OCI-LY7 (cell line): ENCODE measurements at places on chromosomes 13 and 19. TPM values are rescaled to one million over a fixed set of nuclear protein-coding genes. Genes with fewer than 3 reads are reported as not detected.

Gene PALM3
- total RNA-seq: not detected in 2 replicates

Gene CATSPERD
- total RNA-seq: 0.26 TPM in 1 of 2 replicates, not detected in the other

Gene PDE4C
- 0.77 and 1.4 TPM in 2 replicates for total RNA-seq

Gene NAPSA
- 15.7 and 30.1 TPM in 2 replicates for total RNA-seq

Gene ZNF835
- not detected in 2 replicates for total RNA-seq

Gene TLE6
- 21.5 and 23.0 TPM in 2 replicates for total RNA-seq

Gene VMAC
- 6.0 and 7.9 TPM in 2 replicates for total RNA-seq

Gene CDX2
- total RNA-seq: not detected in 2 replicates

Gene PEAK3
- 0.18 TPM in 1 of 2 replicates, not detected in the other for total RNA-seq

Gene TEX26
- total RNA-seq: not detected in 2 replicates

Gene PPAN
- 88.3 and 116 TPM in 2 replicates for total RNA-seq

Gene ZNF382
- 2.1 and 3.2 TPM in 2 replicates for total RNA-seq

Gene OVOL3
- total RNA-seq: not detected in 2 replicates

Gene REEP6
- total RNA-seq: 3.1 and 3.6 TPM in 2 replicates

Gene KLHL1
- total RNA-seq: not detected in 2 replicates

Gene SCEL
- total RNA-seq: not detected in 2 replicates

Gene ZNF829
- total RNA-seq: not detected in 2 replicates

DNA sequence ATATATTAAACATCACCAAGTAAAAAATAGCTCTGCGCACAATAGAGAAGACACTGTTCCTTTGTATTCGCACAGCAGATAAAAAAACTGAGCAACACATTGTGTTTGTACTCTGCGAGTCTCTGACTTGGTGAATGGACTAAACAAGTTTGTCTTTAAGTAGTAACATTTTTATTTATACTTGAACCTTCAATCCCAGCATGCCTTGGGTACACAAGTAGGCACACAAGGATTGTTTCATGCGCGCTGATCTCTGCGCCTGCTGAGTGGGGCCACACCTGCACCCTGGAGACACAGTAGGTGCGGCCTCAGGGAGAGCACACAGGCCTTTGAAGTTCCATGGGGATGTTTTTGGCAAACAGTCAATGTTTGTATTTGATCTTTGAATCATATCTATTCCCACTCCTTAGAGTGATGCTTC is 318.9 kb downstream of the MYO16 start:
- no peak for DNase-seq

- no peak for DNase-seq
Measured at GRCh38 chr19:55099557-55100506, 17.6 kb downstream of the PPP1R12C start.

DNA sequence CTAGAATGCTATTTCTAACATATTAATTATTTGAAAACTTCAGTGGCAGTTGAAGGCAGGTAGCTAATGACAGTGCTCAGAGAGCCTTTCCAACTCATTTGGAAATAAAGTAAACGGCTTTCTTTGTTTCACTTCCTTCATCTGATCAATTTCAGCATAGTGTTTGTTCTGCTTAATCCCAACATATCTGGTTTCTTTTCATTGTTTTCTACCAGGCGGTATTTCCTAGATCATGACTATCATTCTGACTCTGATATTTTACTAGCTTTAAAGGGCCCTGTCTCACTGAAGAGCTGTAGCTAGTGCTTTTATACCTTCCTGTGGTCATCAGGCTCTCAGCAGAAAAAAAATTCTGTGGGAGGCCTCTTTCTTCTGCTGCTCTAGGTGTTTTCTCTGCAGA is 178.6 kb downstream of the RBM26 start:
- no peak for DNase-seq

DNA sequence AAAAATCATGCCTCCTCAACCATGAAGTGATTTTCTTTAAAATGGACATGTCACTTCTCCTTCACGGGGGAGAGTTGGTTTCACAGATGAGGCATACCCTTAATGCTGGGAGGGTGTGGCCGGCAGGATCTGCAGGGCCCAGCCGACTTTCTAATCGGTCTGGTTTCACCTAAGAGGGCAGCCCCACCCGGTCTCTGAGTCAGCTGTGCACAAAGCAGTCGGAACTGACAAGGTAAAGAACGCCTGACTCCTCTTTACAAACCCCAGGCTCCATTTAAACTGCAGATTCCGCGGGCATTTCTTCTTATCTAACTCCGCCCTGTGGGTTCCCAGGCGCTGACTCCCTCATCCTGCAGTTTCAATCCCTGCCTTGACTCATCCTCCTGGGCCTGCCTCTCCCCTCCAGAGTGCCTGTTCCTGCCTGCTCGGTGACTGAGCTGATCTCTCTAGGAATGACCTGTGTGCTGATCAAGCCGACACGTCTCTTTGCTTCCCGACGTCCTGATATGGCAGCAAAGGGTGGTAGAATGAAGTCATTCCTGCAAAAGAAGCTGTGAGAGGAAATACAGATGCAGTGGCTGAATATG is 63.4 kb downstream of the EFNB2 start:
- no peak for DNase-seq

DNA sequence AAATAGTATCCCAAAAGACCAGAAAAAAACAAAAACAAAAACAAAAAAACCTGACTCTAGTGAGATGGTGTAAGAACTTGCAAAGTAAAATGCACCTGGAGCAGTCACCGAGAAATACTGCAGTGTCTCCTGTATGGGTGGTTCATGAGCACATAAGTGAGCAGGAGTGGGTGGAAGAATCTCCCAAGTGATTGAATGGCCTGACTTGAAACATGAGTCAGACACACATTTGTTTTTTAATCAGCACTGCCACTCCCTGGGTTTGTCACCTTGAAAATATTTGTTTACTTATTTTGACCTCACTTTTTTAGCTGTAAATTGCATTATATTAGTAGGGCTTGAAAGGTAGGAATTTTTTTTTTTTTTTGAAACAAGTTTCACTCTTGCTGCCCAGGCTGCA is 2.0 kb downstream of the ZNF431 start:
- DNase-seq: no peak

GRCh38 chr13:110853235-110853721 is 61.6 kb downstream of the ANKRD10 start:
- DNase-seq: no peak

GRCh38 chr19:38650911-38651584 is 3.6 kb downstream of the ACTN4 start:
- DNase-seq: no peak

GRCh38 chr19:3608750-3609322 is 2.2 kb upstream of the TBXA2R start:
- DNase-seq: no peak

DNA sequence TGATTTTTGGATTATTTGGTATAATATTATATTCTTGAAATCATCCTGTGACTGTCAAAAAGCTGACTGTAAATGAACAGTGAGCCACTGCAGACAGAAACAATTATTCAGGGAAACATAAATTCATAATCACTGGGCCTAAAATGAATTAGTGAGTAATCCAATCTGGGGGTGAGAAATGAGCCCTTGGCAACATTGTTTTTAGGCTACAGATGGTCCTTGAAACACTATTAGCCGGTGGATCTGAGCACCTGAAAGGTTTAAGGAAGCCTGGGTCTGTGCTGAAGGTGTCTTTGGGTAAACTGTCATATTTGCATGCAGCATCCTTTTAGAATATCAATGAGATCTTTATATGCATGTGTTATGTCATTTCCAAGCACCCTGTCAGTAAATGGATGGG is 290.7 kb downstream of the ATP8A2 start:
- no peak for DNase-seq

- no peak for DNase-seq
Measured at GRCh38 chr13:34857558-34858325, 84.3 kb upstream of the NBEA start.

- no peak for DNase-seq
Measured at GRCh38 chr13:98471934-98472333, 105.0 kb downstream of the STK24 start.

GRCh38 chr13:48804821-48805601 is 151.3 kb downstream of the CYSLTR2 start:
- DNase-seq: no peak

DNA sequence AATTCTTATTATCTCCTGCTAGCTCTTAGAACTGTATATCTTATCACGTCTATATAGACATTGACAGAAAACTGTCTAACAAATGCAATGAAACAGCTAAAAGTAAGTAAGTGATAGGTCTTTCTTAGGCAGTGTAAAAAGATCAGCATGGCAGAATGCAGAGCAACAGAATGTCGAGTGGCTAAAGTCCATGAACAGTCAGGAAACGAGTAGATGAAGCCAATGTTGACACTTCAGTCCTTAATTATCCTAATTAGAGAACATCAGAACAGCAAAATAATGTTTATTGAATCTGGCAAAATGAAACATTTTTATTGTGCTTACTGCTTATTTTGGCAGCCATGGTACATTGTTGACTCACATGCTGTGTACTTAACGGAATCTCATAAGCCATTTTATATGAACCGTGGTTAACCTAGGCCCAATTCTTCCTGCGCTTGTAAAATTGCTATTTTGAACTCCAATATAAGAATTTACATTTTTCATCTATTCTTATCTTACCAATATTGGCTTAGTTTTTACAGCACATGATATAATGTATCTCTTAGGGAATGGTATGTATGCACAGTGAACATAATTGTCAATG is 748.1 kb downstream of the DACH1 start:
- no peak for DNase-seq

- DNase-seq: no peak
Measured at GRCh38 chr13:60754211-60755090, 357.4 kb downstream of the TDRD3 start.

DNA sequence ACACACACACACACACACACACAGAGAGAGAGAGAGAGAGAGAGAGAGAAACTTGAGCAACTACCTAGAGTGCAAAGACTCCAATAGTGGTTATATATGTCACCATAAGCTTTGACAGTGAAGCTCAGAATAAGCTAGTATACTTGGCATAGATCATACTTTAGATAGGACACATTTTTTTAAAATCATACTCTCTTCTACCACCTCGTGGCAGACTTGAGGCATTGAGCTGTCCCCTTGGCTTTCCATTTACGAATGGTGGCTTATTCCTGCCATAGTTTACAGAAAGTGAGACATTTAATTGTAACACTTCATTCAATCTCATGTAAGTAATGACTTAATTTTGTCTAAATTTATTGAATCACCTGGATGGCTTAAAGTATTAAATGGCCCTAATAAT is 108.2 kb downstream of the EDNRB start:
- DNase-seq: peak; percentile 28

GRCh38 chr13:73171271-73171682 is 112.5 kb downstream of the KLF5 start:
- DNase-seq: no peak

DNA sequence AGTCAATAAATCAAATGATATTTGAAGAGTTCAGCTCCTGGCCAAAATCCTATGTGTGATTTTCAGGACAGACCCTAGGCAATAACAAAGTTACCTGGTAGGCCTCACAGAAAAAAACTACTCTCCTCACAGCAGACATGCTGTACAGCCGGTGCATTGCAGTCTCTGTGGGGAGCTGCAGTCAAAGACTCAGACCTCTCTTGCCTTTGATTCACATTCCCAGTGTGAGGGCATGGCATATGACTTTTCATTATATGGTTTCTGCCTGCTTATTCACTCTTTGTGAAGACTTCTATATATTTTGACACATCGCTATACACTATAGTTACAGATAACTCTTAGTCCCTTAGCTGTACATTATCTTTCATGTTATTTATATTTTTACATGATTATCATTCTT is 2684.3 kb upstream of the PCDH20 start:
- no peak for DNase-seq

DNA sequence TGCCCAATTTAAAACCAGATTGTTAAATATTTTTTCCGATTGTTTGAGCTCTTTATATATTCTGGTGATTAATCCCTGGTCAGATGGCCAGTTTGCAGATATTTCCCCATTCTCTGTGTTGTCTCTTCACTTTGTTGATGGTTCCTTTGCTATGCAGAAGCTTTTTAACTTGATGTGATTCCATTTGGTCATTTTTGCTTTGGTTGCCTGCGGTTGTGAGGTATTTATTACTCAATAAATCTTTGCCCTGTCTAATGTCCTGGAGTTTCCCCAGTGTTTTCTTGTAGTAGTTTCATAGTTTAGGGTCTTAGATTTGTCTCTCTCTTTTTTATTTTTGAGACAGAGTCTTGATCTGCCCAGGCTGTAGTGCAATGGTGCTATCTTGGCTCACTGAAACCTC is 23.8 kb upstream of the LMO7 start:
- no peak for DNase-seq

GRCh38 chr13:39345982-39346381 is 257.0 kb downstream of the LHFPL6 start:
- no peak for DNase-seq

DNA sequence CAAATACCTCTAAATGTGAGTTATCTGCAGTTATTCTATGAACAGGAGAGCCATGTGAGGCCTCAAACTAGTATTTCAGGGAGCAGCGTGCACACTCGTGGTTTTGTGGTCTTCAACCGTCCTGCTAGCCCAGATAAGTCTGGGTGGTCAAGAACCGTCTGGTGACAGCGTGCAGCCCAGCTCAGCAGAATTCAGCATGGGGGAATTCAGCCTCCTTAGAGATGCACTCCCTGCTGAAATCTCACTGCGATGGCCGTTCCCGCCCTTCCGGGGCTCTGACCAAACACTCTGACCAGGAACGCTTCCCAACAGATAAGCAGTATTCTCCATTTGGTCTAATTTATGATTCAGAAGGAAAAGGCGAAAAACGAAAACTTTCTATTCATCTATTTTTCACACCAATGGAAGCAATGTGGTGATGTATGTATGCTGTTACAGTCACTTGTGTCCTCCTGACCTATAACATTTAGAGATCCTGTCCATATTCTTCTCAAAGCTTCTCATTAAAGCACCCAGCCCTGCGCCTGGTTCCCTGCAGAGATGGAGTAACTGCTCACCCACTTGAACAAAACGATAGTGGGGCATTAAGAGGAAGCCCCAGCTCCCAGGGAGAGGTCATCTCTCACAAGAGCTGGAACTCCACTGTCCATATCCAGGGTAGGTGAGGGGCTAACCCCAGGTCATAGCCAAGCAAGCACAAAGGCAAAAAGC is 2.9 kb downstream of the ANKRD27 start:
- DNase-seq: no peak

- DNase-seq: no peak
Measured at GRCh38 chr13:31882794-31883193, 143.5 kb downstream of the RXFP2 start.

GRCh38 chr13:60143775-60144174 is 20.0 kb downstream of the DIAPH3 start:
- DNase-seq: no peak
